ENCODE measurements at places on chromosomes 16 and 17.

- no peak for DNase-seq
Observed at GRCh38 chr17:37488009-37488604, 1.6 kb upstream of the DUSP14 start.

DNA sequence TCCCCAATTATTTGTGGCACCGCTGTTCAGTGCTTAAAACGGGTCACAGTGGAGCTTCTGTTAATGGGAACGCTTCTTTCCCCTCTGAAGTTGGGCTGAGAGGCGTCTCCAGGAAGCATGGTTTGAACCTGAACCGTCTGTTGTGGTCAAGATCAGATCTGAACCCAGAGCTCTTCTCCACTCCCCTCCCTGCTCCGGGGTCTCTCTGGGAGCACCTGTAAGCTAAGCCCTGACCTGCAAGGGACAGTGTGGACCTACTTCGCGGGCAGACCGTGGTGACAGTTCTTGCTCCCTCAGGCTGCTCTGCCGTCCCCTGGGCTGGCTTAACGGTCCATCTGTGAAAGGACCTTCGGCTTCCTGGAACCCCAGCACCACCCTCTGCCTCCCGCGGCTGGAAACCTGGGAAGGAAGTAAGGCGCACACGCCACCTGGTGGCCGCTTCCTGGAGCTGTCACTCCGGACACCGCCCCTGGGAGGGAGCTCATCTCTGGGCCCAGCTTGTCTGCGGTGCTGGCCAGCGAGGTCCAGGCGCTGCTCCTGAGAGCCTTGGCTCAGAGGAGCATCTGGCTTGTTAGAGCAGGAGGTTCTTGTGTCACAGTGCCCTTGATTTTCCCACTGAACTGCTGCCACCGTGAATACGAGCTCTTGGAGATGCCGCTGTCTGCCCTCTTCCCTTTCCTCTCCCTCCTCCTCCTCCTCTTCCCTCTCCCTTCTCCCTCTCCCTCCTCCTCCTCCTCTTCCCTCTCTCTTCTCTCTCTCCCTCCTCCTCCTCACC, 518.5 kb upstream of the EEF2KMT start:
- no peak for DNase-seq

DNA sequence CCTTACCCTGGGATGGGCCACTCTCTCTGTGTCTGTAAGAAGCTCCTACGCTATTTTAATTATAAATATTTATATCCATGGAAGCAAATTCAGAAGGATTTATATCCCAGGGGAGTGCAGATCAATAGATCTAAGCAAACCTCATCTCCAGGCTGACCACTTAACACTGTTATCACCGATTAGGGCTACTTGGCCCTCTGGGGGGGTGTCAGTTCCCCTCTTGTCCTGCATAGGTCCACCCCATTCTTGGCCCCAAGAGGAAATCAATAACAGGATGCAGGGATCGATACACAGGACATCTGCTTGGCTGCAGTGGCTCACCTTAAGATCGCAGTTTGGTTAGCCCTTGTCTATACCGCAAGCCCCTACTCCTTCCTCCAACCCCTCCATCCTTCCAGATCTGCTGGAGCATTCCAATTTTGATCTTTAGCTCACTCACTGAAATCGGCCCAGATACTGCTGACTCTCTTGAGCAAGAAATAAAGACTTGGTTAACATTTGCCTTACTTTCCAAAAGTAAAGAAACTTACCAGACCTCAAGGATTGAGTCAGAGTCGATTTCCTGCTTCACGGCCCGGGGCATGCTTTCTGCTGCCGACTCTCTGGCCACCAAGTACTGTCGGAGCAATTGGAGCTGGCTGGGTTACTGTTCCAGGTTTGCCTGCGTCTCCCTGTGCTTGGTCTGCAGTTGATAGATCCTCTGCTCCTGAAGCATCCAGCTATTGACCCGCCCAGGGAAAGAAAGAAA, 112.3 kb upstream of the PMFBP1 start:
- DNase-seq, result no peak

DNA sequence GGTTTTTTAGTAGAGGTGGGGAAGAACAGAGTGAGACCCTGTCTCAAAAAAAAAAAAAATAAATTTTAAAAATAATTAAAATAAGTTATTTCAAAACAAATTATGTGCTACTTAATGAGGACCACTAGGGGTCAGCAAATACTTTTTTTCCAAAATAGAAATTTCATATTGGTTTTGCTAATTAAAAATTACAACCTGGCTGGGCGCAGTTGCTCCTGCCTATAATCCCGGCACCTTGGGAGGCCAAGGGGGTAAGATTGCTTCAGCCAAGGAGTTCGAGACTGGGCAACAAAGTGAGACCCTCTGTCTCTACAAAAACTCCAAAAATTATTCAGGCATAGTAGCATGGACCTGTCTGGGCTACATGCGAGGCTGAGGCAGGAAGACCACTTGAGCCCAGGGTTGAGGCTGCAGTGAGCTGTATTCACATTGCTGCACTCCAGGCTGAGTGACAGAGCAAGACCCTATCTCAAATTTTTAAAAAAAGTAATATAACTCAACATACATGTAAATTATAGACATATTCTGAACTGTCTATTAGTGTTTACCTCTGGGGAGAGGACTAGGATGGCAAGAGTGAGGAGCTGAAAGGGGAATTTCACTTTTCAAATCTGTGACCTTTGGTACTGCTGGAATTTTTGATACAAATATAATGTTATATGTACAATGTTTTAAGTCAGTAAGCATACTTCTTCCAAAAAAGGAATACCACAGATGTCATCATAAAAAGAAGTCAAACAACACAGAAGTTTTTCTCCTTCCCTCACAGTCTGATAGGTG, 8.1 kb downstream of the MEIOB start:
- no peak for DNase-seq

DNA sequence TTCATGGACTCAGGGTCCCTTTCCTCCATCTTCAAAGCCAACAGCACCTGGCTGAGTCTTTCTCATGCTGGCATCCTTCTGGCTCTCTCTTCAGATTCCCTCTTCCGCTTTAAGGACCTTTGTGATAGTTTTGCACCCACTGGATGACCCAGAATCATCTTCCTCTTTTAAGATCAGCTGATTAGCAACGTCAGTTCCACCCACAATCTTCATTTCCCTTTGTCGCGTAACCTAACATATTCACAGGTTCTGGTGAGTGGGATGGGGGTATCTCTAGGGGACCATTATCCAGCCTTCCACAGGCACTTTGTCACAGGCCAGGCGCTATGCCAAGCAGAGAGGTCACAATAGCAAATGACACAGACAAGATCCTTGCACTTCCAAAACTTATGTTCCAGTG, 593.8 kb downstream of the MAF start:
- no peak for DNase-seq

DNA sequence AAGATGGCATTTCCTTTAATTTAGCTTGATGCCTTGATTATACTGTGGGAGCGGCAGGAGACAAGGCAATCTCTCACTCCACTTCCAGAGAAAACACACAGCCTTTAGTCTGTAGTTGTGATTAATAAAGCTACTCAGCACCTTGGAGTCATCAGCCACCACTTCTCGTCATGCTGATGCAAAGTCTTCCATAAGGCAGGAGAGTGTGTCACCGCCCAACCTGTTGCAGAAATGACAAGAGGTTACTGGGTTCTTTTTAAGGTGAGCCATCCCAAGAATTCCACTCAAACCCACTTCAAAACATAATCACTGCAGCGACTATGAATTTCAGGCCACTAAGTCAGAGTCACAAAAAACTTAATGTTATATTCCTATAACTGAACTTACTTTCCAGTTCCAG, 223.9 kb upstream of the TOX3 start:
- DNase-seq, result no peak

GRCh38 chr17:16568541-16569357, at the start of gene ZNF287:
TSS of gene ZNF287 (minus strand) at chr17:16569204. CDS start at chr17:16567731, 1,473 bp downstream.
- peak; percentile 95 for DNase-seq

DNA sequence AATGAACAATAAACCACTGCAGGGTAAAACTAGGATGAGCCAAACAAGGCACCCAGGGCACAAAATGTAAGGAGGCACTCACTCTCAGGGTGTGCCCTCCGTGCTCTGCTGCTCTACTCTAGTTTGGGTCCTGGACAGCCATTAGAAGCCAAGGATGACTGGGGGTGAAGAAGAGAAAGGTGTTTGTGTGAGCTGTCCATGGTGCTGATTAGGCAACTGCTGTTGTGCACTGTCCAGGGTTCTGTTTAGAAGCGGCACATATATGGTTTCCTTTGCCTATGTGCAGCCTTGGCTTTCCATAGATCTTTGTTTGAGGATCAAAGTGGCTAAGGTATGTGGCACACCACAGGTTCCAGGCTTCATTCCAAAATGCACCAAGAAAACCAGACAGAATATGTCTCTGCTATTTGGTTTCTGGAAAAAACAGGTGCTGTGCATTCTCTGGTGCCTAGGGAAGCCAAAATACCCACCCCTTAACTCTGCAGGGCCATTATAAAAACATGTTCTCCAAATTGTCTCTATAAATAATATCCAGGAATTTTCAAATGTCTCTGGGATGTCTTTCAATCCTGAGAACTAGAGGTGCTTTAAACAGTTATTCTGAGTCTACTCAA, 123.5 kb downstream of the CBLN1 start:
- no peak for DNase-seq

DNA sequence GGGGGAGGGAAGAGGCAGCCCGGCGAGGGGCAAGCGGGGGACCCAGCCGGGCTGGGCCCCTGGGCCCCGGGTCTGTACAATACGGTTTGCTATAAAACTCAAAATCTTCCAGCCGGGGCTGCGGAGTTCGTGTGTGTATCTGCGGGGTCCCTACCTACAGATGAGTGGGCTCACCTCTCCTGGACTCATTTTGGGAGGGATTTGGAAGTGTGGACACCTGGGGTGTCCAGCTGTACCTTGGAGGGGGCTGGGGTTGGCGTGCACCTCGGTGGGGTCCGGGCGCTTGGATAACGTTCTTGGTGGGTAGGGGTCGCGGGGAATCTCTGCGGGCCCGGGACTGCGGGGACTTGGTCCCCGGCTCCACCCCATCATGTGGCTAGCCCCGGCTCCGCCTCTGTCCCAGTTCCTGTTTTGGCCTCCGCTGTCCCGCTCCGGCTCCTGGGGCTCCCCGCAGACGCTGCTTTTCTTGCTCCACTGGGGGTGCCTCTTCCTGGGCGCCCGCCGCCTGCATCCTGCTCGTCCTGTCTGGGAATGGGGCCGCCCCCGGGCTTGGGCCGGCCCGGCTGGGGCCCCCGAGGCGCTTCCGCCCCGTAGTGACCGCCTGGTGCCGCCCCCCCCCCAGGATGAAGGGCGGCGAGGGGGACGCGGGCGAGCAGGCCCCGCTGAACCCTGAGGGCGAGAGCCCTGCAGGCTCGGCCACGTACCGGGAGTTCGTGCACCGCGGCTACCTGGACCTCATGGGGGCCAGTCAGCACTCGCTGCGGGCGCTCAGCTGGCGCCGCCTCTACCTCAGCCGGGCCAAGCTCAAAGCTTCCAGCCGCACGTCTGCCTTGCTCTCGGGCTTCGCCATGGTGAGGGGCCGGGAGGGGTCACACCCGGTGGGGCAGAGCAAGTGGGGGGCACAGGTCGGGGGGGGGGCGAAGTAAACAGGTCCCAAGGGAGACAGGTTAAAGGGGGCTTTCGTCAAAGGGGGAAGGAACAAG, at the start of gene ORAI3:
ORAI3 (plus strand) TSS at position 402 of the 983 bp plus-strand sequence; CDS start at position 624, 222 bp downstream.
- peak; percentile 67 for DNase-seq

Measured in CD4-positive, alpha-beta T cell treated with Interferon gamma for 1 hour (primary cell).